ENCODE measurements at places on chromosomes 4 and X.

- DNase-seq, result no peak
Measured at GRCh38 chrX:123436512-123437136, 252.5 kb downstream of the GRIA3 start.

DNA sequence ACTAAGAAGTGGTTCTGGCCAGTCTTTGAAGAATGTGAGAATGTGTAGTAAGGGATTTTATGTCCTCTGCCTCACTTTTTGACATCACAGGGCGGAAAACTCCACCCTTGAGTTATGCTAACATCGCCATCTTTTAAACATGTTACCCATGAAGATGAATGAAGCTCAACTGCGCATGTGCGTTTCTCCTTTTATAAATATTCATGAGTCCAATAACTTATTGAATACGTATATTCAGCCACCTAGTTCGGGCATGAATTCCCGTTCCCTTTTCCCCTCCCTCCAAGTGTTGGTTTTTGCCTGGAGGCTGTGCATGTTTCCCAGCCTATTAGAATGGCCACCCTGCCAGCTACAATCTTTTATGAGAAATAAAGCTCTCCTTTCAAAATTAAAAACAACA, 51.7 kb upstream of the STPG2 start:
- no peak for DNase-seq

DNA sequence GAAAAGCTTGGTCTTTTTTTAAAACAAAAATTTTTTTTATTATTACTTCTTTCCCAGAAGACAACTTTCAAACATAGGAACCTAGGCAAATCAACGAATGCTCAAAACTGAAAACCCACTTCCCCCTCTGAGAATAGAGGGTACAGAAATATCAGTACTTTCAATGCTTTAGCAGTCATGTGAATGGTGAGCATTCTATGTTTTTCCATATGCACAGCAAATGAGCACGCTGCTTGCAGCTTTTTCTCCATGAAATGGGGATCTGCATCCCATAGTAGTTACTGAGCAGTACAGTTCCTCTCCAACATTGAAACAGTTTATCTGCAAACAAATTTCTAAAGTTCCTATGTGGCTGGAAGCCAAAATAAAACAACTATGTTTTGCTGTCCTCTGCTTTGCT, 108.4 kb upstream of the BMP2K start:
- no peak for DNase-seq

DNA sequence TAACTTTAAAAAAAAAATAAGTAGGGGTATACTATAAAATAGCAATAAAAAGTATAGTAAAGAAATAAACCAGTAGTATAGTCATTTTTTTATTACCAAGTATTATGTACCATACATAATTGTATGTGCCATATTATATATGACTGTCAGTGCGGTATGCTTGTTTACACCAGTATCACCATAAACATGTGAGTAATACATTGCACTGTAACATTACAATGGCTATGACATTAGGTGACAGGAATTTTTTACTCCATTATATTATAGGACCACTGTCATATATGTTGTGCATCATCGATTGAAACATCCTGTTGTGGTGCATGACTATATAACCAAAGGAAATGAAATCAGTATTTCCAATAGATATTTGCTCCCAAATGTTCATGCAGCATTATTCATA, 176.9 kb upstream of the ARHGAP24 start:
- no peak for DNase-seq

GRCh38 chrX:50707405-50707804, 106.6 kb downstream of the SHROOM4 start:
- DNase-seq, result no peak
